ENCODE measurements at places on chromosomes 1 and 21. TPM values are rescaled to one million over a fixed set of nuclear protein-coding genes. Genes with fewer than 3 reads are reported as not detected.

GPR161 gene
- 6.0 TPM for total RNA-seq

CHIA gene
- total RNA-seq = not detected

ZSWIM5 gene
- 1.5 TPM for total RNA-seq

SPRR2B gene
- not detected for total RNA-seq

RCAN3 gene
- total RNA-seq = 6.1 TPM

CFAP141 gene
- total RNA-seq = not detected

CD5L gene
- total RNA-seq = not detected

CCDC18 gene
- 3.7 TPM for total RNA-seq

FMO5 gene
- 1.6 TPM for total RNA-seq

PCP4L1 gene
- 0.62 TPM for total RNA-seq

DNMT3L gene
- total RNA-seq = not detected

TRIM67 gene
- total RNA-seq = 0.16 TPM

PDPN gene
- 25.8 TPM for total RNA-seq

E2F2 gene
- total RNA-seq = 1.3 TPM

GSTM1 gene
- total RNA-seq = not detected

KCNH1 gene
- total RNA-seq = not detected

SETD4 gene
- 11.5 TPM for total RNA-seq

FAM163A gene
- 0.27 TPM for total RNA-seq

FOXO6 gene
- 1.8 TPM for total RNA-seq

MAB21L3 gene
- total RNA-seq = 0.12 TPM

RGSL1 gene
- not detected for total RNA-seq

ZNF683 gene
- not detected for total RNA-seq

GBP6 gene
- total RNA-seq = 0.08 TPM

GPR157 gene
- total RNA-seq = 40.6 TPM

MYBPH gene
- not detected for total RNA-seq

SYT2 gene
- total RNA-seq = not detected

ESPN gene
- total RNA-seq = 0.44 TPM

PTGFRN gene
- 179 TPM for total RNA-seq

LIN9 gene
- 2.9 TPM for total RNA-seq

SYT6 gene
- not detected for total RNA-seq

FMOD gene
- 33.3 TPM for total RNA-seq

TP53BP2 gene
- total RNA-seq = 26.9 TPM

LAX1 gene
- 0.26 TPM for total RNA-seq

FCRL1 gene
- total RNA-seq = 0.12 TPM

HEYL gene
- 19.1 TPM for total RNA-seq

GPR25 gene
- not detected for total RNA-seq

All from left cardiac atrium (tissue), 4 donors.